ENCODE measurements at places on chromosomes 5 and 9.

GRCh38 chr5:8306288-8306896 lies 437.4 kb downstream of the MTRR start:
- DNase-seq = no peak

GRCh38 chr9:105393576-105394344 lies 54.1 kb upstream of the FSD1L start:
- DNase-seq = no peak

GRCh38 chr9:69474821-69475220 lies 149.8 kb downstream of the ENTREP1 start:
- no peak for DNase-seq

DNA sequence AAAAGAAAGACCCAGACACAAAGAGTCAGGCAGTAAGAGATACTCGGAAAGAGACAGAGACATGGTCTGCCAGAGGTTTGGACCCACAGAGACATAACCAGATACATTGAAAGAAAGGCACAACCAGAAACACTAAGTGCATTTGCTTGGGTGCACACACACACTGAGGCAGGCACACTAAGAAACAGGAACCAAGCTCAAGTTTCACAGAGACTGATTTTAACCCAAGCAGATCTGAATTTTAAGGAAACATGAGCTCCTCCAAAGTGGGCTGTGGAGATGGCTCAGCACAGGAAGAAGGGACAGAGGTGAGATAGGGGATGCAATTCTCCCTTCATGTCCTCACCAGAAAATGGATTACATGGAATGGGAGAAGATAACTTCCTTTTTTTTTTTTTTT lies 9.5 kb downstream of the AQP3 start:
- no peak for DNase-seq

GRCh38 chr5:132408456-132408855 lies 38.9 kb downstream of the SLC22A5 start:
- no peak for DNase-seq

Measured in stimulated activated CD4-positive, alpha-beta T cell treated with anti-CD3 and anti-CD28 coated beads, Interleukin-15, amount 100 ng/mL, for 1 hour (primary cell).